ENCODE measurements at places on chromosomes 2 and 18. TPM values are rescaled to one million over a fixed set of nuclear protein-coding genes. Genes with fewer than 3 reads are reported as not detected.

UCN gene
- polyA plus RNA-seq = 0.90 TPM

PID1 gene
- not detected for polyA plus RNA-seq

ELAC1 gene
- polyA plus RNA-seq = 15.7 TPM

ITSN2 gene
- polyA plus RNA-seq = 163 TPM

TIA1 gene
- polyA plus RNA-seq = 81.7 TPM

REL gene
- polyA plus RNA-seq = 125 TPM

TEKT4 gene
- not detected for polyA plus RNA-seq

TGFA gene
- polyA plus RNA-seq = not detected

DSG2 gene
- polyA plus RNA-seq = not detected

SLC40A1 gene
- 1.9 TPM for polyA plus RNA-seq

Measured in naive B cell (primary cell).